Cerebellar nuclear complex (tissue), 1 donor: ENCODE measurements at places on chromosomes 4 and X.

DNA sequence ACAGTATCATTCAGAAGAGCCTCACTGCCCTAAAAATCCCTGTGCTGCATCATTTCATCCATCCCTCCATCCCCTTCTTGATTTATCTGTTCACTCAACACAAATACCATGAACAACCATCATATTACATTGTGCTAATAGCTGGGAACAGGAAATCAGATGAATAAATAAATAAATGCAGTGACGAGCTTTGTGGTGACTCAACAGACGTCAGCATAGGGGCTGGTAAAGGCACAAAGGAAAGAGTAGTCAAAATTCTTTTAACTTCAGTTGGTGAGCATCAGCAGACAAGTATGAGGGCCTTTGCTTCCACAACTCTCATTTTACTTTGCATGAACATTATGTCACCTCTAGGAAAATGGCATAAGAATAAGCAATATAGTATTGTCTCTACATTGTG, 65.5 kb downstream of the EDNRA start:
- DNase-seq: no peak

DNA sequence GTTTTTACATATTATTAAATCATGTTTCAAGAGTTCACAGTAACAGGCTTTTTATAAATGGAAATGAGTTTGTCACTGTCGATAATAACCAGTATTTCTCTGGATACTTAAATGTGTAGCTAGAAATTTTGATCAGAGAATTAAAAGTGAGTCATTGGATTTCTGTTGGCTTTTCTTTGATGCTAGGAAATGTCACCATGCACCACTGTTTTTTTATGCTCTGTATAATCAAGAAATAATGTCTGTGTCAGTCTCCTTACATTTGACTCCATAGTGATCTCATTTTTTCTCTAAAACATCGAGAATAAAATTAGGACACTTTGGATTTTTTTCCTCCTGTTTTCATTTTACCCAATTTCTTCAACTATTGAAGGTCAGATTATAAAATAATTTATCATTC, 234.2 kb downstream of the RAPGEF2 start:
- DNase-seq: no peak

DNA sequence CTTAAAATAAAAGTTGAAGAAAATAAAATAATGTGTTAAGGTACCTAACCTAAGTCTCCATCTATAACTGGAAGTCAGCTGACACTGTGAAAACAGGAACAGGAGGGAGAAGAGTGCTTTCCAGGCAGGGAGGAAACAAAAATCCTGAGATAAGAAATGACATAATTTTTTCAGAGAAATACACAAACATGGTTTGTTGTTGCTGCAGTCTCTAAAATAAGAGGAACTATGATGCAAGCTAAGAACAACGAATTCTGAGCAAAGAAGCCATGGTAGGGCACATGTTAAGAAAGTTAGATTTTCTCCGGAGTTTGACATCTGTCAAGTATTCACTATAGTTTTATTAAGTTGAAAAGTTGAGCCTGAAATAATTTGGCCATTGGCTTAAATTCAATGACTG, 26.9 kb downstream of the PAPSS1 start:
- no peak for DNase-seq

GRCh38 chrX:3678328-3678727, 35.1 kb downstream of the PRKX start:
- no peak for DNase-seq

GRCh38 chrX:107684956-107685385, 56.7 kb downstream of the PRPS1 start:
- DNase-seq: no peak

DNA sequence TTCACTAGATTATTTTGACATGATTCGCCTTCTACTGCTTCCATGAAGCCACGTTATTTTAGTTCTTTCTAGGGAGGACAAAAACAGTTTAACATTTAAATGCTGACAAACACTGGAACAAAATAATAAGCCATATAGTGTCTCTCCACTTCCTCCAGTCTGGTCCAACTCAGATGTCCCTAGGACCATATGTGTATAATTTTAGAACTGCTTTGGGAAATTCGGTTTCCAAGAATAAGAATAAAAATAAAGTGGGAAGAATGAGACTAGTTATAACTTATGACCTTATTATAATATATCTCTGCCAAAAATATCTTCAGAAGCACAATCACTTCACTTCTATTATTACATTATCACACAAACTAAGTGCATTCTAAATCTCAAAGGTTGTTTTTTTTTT, 164.4 kb upstream of the POF1B start:
- DNase-seq: no peak

- no peak for DNase-seq
These were observed 62.4 kb downstream of the APOO start for GRCh38 chrX:23845351-23845817.

GRCh38 chr4:10085386-10085785, 31.2 kb downstream of the WDR1 start:
- no peak for DNase-seq

DNA sequence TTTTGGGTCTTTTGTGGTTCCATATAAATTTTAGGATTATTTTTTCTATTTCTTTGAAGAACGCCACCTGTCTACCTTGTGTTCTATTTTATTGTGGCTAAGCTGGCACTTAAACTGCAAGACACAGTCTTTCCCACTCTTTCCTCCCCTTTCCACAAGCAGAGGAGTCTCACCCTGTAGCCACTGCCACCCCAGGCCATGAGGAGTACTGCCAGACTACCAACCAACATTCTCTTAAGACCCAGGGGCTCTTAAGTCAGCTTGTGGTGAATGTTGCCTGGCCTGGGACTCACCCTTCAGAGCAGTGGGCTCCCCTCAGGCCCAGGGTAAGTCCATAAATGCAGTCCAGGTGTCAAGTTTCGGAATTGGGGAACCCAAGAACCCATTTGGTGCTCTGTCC, 58.0 kb upstream of the FMR1 start:
- no peak for DNase-seq

- no peak for DNase-seq
These were observed 25.7 kb upstream of the TRPC3 start for GRCh38 chr4:121977251-121978171.

GRCh38 chrX:64739792-64740378, 236.4 kb downstream of the ZC4H2 start:
- DNase-seq: no peak

GRCh38 chr4:144509088-144510015, 136.6 kb upstream of the HHIP start:
- DNase-seq: no peak

DNA sequence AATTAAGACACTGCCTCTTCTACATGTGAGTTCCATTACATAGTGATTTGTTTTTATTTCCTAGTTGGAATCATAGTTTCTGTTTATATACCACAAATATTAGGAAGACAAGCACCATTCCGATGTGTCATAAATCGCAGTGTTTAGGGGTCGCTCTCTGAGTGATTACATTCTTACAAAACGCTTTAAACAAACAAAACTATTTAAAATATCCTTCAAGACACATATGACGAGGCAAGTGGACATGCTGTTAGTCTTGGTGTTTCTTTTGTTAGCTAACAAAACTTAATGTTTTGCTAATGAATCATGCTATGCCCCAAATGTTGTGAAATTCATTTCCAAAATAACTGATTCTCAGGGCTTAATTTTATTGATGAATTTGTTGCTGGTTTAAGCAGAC, 1219.3 kb upstream of the PRKX start:
- no peak for DNase-seq

- DNase-seq: no peak
These were observed 51.8 kb downstream of the RBPJ start for GRCh38 chr4:26372525-26373172.

DNA sequence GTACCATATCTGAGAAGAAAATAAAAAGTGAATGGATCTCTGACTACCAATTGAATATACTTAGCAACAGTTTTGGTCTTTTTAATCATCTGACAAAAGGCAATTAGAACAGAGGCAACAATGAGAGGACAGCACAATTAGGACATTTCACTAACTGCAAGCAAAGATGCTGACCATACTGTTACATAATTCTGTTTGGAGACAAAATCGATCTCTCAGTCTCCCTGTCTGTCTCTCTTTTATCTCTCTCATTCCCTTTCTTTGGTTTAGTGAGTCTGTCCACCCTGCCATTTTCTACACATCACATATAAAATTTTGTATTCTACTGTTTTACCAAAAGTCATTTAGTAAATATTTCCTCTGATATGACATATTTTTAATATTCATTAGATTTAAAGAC, 2.2 kb upstream of the AFM start:
- DNase-seq: no peak
